Stimulated activated CD4-positive, alpha-beta T cell treated with anti-CD3 and anti-CD28 coated beads, Interleukin-4, amount 100 ng/mL, for 1 hour (primary cell): ENCODE measurements at places on chromosomes 2 and 18.

GRCh38 chr18:46696268-46696667 is 39.2 kb upstream of the LOXHD1 start:
- DNase-seq: no peak

GRCh38 chr2:32841931-32842898 is 104.5 kb upstream of the LTBP1 start:
- DNase-seq: no peak

DNA sequence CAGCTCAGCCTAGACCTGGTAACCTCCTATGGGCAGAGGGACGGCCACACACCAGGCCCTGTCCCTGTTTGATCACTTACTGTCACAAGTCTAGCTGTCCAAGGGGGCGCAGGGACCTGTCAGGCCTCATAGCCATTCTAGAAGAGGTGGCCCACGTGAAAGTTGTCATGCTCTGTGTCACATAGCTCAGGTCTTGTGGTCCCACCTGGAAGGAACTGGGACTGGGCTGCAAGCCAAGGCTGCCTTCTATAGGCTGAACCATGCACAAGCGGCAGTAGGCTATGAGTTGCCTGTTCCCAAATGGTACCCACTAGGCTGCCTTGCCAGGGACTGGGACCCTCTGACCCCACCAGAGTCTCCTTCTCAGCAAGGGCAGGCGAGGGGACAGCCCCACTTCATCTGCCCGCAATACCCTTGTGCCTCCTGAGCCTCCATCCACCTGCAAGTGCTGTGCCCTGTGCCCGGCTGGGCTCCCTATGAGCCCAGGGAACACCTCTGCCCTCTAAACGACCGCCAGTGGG is 177.5 kb downstream of the ANAPC1 start:
- no peak for DNase-seq

GRCh38 chr2:134766583-134766982 is 47.8 kb upstream of the TMEM163 start:
- DNase-seq: no peak

DNA sequence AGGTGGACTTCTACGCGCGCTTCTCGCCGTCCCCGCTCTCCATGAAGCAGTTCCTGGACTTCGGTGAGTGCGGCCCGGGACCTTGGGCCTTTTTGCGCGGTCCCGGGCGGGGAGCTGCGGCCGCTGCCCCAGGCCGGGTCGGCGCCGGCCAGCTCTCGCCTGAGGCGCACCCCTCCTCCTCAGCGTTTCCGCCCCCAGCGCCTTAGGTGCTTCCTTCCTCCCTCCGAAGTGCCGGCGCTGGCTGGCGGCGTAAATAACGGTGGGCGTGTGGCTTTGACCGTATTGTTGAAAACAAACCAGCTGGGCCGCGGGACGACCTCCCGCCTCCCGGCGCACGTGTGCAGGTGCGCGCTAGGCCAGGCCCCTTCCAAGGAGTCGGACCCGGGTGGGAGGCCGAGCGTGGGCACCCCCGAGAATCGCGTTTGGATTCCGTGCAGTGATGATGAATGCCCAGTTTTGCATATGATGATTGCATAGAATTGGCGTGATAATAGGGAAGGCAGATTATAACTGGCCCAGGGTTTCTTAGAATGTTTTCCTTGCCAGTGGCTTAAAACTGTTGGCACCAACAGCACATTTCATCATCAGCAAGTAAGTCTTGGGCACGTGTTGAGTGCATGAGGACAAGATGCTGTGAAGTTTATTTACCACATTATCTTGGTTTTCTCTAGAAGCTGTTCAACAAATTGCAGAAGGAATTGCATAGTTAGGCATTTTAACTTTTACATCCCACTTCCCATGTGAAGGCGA is 569 bp downstream of the PDK1 start:
- DNase-seq: peak; percentile 62

- DNase-seq: no peak
These were observed 2.3 kb upstream of the GTF3C3 start for GRCh38 chr2:196801674-196802261.

- DNase-seq: no peak
These were observed 41.6 kb downstream of the GCC2 start for GRCh38 chr2:108490506-108491122.

DNA sequence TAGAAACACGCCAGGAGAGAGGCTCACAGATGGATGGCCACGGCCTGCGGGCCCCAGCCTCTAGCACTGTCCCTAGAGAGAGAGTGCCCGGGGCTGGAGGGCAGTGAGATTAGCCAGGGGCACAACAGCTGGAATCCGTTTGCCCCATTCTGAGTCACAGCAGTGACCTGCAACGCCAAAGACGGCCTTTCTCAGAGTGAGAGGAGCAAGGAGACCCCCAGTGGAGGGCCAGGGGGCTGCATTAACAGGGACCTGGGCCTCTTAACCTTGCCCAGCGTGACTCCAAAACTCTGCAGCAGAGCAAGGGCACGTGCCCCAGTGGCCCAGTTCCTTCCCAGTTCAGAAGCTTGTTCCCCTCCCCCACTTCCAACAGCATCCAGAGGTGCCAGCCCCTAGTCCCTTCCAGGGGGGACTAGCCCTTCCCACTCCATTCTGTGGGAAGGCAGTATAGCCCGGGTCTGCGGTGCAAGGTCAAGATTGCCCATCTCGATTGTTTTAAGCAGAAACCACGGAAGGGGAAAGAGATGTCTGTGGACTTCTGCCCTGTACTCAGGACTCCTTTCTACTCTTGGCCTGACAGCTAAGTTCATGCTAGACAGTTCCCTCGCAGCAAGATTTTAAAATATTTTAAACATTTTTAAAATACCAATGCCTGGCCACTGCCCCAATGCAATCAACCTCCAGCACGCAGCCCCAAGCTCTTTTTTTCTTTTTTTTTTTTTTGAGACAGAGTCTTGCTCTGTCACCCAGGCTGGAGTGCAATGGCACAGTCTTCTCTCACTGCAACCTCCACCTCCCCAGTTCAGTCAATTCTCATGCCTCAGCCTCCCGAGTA is 50.9 kb upstream of the BIN1 start:
- DNase-seq: no peak

DNA sequence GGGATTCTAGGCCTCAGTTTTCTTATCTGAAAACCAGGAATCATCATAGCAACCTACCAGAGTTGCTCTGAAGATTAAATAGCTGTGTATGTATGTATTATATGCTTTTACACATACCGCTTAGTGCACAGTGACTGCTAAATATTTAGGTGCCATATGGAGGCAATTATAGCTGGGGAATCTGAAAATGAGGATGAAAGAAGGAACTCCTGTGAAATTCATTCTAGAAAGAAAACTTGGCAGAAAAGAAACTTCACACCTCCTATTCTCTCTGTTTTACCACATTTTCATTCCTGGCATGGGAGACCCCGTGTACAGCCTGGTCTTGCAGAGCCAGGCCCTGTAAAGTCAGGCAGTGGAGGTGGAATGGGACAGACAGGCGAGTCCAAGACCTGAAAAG is 862.4 kb downstream of the CNTNAP5 start:
- no peak for DNase-seq

- DNase-seq: no peak
These were observed 5.0 kb downstream of the SFTPB start for GRCh38 chr2:85662899-85663593.

- DNase-seq: no peak
These were observed 84.0 kb downstream of the DPP4 start for GRCh38 chr2:161990036-161990435.

DNA sequence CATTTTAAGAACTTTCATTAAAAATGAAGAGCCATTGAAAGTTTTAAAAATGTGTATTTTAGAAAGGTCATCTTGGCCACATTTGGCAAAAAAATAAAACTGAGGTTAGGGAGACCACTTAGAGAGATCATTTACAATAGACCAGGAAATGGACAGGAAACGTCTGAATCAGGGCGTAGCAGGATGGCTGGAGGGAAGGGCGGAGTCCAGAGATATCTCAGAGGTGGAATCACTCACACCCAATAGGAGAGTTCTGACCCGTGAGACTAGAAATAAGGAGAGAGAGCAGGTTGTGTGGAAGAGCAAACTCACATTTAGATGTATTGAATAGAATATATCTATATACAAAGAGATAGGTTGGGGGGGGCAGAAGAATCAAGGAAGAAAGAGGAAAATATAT is 373.4 kb downstream of the METTL4 start:
- DNase-seq: no peak

- DNase-seq: no peak
These were observed 120.5 kb downstream of the PMAIP1 start for GRCh38 chr18:60020107-60020925.

DNA sequence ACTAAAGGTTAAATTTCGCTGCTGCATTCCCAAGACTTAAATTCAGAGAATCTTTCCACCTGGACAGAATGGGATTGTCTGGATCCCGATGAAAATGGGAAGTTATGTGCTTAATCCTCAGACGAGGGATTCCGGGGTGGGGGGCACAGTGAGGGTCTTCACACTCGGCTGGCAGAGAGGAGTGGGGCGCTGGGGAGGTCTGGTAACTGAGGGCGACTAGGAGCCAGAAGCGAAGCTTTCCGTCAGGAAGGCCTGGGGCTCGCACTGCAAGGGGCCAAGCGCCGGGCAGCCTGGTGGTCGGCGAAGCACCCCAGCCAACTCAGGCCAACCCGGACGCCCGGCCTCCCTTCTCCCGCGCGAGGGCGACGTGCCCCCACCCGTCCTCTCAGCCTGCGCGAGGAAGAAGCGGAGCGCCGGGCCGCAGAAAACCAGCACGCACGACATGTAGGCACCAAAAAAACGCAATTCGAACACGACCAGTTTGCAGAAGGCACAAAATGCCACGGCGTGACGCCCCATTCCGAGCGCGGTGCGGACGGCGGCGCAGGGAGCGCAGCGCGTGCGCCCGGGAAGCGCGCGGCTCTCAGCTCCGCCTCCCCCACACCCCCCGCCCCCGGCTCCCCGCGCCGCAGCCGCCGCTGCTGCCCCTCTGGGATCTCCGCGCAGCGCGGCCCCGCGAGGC is 188.1 kb downstream of the ZEB2 start:
- DNase-seq: no peak

DNA sequence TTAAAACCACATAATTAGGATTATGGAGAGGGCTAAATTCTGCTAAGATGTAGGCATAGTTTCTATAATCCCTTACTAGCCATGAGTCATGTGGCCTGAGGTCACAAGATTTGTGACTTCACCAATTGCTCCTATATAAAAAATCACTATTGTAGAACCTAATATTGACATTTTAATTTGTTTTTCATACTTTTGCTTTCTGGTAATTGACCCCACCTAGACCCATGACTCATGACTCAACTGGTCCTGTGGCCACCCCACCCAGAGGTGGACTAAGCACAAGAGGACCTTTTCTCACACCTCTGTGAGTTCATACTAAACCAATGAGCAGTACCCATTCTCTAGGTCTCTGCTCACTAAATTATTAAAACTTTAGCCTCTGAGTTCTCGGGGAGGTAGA is 1567.5 kb upstream of the LRRTM1 start:
- no peak for DNase-seq

DNA sequence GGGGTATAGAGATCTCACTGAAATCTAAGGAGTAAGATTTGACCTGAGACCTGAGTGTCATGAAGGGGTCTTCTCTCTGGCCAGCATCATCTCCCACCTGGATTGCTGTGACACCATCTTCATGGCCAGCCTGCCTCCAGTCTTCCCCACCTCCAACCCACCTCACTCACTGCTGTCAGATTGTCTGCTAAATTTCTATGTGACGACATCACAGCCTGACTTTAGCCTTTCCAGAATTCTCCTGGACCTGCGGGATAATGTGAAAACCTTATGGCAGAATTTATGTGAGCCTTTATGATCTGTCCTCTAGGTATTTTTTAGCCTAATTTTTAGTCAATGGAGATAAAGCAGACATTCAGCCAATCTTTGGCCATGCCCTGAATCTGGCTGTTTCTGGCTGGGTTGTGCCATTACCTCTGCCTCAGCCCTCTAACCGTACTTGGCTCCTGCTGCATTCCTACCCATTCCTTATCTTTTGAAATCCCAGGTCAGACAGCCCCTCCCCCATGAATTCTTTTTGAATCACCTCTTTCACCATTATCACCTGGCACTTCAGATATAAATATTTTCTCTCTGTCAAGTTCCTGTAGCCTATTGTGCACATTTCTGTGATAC is 66.4 kb upstream of the MMADHC start:
- no peak for DNase-seq

DNA sequence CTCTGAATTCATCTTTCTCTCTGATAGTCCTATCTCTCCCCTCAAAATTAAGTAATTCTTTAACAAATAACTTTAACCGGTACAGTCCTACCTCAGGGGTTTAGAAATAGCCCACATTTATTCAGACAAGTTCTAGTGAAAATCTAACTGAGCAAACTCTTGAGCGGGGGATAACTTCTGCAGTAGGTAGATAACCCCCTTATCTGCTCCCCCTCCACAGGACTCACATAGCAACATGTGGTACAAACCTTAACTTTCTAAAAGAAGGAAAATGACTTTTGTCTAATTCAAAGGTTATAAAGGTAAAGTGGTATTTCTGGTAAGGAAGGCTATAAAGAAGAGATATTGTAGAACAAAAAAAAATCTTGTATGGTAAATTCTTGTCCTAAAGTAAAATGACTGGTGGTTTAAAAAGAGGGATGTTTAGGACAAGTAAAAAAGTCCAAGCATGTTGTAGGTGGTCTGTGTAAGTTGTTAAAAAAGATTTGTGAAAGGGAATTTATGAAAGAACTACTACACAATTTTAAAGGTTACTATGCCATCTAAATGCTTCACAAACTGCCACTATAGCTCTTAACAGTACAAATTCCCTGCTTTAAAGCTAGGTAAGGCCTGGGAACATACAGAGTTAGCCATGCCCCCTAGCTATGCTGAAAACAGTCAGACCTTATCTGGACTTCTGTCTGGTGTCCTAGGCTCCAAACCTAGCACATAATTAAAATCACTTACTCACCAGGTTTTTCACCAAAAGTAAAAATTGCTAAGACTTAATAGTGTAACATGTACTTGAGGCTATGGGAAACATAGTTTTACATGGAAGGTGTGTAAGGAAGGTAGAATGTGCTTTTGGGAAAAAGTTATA is 8.1 kb upstream of the RPIA start:
- DNase-seq: no peak

DNA sequence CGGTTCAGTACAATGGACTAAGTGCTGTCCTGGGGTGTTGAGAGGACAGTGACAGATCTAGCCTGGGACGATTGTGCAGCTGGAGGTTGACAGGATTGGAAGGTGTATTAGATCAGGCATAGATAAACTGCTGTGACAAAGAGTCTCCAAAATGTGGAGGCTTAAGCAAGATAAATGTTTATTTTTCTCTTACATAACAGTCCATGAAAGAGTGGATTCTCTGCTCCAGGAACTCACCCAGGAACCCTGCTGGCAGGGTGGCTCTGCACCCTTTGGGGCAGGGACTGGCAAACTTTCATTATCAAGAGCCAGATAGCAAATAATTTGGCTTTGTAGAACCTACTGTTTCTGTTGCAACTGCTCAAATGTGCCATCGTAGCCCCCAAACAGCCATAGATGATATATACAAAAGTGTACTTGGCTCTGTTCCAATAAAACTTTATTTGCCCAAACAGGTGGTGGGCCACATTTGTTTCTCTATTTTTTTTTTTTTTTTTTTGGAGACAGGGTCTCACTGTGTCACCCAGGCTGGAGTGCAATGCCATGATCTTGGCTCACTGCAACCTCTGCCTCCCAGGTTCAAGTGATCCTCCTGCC is 9.7 kb downstream of the HRH4 start:
- DNase-seq: no peak

- no peak for DNase-seq
These were observed 18.2 kb upstream of the MBOAT2 start for GRCh38 chr2:9021563-9022211.

- no peak for DNase-seq
These were observed 283.2 kb downstream of the INSIG2 start for GRCh38 chr2:118371515-118371914.
